ENCODE measurements at places on chromosomes 5 and 9.

- DNase-seq = no peak
Measured at GRCh38 chr5:168057905-168058304, 233.5 kb upstream of the WWC1 start.

GRCh38 chr9:119273984-119274665 lies 95.1 kb downstream of the BRINP1 start:
- DNase-seq = no peak

- no peak for DNase-seq
Measured at GRCh38 chr9:123216251-123216797, 52.1 kb downstream of the STRBP start.

DNA sequence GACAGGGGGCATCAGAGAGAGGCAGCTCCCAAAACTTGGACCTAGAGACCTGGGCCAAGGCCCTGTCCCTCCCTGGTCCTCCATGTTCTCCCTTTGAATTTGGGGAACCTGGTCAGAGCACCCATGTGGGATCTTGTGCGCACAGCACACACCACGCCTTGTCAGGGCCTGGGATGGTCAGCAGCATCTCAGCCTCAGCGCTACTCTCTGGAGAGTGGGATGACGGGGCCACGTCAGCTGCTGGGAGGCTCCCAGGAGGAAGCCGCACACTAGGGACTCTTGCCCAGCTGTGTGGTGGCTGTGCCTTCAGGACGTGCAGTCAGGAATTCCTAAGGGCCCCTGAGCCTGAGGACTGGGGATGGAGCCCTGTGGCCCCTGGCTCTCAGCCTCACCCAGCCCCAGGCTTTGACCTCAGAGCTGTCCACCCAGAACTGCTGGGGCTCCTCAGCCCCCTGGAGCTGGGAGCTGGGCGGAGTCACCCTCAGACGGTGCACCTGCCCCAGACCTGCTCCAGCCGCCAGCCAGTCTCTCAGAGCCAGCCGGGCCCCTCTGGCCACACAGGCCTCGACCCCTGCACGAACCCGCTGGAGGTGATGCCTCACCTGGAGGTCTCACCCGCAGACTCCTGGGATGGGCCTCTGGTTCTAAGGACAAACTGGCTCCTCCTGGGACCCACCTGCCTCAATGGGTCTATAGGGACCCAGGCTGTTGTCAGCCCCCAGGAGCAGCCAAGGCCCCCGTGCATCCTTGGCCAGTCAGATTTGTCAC lies 38.3 kb upstream of the EGFL7 start:
- no peak for DNase-seq

GRCh38 chr5:126852841-126853271 lies 75.9 kb downstream of the LMNB1 start:
- no peak for DNase-seq

DNA sequence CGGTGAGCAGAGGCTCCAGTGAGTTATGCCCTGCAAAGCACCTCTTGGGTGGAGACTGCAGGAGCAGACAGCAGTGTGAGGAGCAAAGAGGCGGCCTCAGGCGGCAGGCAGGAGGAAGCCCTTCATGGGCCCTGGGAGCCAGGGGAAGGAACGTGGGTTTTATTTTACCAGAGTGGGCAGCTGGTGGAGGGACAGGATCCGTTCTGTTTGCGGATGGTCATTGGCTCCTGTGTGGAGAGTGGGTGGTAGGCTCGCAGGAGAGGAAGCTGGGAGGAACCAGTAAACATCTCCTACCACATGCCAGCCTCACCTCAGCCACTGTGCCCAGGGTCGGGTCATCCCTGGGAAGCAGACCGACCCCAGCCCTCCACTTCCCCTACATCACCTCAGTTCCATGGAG lies 24.4 kb downstream of the HNRNPH1 start:
- DNase-seq = no peak

- no peak for DNase-seq
Measured at GRCh38 chr5:146040527-146040926, 64.8 kb downstream of the PLAC8L1 start.

- no peak for DNase-seq
Measured at GRCh38 chr5:161645264-161645663, 40.3 kb upstream of the GABRA6 start.

DNA sequence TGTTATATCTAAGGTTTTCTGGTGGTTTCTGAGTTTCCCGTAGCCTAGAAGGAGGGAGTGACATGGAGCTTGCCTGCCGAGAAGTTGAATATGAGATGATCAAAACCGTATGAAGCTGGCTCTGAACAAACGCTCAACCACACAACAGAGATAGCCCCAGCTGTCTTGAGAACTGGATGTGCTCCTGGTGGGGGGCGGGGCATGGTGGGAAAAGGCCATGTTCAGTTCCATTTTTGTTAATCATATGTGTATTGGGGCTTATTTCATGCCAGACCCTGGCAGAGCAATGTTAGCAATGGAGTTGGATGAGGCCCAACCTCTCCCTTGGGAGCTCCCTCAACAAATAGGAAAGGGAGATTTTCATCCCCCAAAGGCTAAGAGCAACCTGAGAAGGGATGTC lies 4.8 kb downstream of the CCL19 start:
- no peak for DNase-seq

Measured in stimulated activated CD4-positive, alpha-beta T cell treated with anti-CD3 and anti-CD28 coated beads, Interleukin-15, amount 100 ng/mL, for 24 hours (primary cell).